CD4-positive, alpha-beta T cell treated with Interleukin-6 for 4 hours (primary cell): ENCODE measurements at places on chromosomes 1 and 21.

- peak; percentile 32 for DNase-seq
Measured at GRCh38 chr1:168520052-168520751, 23.6 kb downstream of the XCL2 start.

GRCh38 chr1:54260810-54261209, 60.8 kb downstream of the MRPL37 start:
- DNase-seq, result no peak

- no peak for DNase-seq
Measured at GRCh38 chr1:17091252-17091651, 28.0 kb downstream of the PADI2 start.

DNA sequence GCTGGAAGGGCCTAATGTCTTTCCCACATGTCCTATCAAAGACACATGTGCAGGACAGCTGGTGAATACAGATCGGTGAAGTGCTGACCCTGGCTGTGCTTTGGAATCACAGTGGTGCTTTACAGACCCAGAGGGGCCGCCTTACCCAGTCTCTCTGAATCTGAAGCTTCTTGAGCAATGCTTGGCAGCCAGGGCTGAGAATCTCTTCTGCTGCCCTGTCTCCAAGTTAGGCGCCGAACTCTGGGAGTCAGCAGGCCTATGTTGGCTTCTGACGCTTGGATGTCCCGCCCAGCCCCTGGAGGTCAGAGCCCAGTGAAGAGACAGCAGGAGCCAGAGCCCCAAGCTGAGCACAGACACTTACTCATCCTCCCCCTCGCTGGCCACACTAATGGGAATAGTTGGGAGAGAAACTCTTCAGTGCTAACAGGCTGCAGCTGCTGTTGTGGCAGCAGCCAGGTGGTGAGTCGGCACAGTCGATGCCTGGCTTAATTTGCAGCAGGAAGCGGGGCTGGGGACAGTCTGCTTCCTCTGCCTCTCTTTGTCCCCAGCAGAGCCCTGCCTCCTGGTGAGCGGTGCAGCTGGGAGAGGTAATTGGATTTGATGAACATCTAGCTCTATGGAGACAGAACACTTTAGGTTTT, 68.1 kb downstream of the URB2 start:
- DNase-seq, result no peak

DNA sequence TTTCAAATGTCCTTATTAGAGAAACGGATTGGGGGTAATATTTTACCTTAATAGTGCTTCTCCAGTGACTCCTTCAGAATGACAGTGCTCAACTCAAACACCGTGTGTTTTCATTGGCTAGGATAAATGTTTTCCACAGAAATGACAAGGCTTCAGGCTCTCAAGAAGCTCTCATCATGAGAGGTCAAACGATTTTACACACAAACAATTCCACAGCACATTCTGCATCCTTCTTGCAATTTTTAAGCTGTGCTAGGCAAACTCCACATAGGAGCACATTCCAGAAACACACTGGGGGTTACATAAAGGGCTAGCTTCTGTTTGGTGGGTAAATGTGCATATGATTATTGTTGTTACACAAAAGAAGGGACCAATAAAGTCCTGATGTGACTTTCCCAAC, 75.5 kb upstream of the IPO9 start:
- DNase-seq, result no peak

DNA sequence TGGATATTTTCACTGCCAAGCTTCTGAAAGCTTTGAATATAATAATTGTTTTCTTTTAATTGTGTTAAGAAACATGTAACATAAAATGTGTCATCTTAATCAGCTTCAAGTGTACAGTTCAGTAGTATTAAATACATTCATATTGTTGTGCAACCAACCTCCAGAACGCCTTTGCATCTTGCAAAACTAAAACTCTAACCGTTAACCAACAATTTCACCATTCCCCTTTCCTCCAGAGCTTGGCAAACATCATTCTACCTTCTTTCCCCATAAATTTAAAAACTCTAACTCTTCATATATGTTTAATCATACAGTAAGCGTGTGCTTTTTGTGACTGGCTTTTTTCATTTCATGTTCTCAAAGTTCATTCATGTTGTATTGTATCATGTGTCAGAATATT, 2.1 kb downstream of the MNDA start:
- no peak for DNase-seq

DNA sequence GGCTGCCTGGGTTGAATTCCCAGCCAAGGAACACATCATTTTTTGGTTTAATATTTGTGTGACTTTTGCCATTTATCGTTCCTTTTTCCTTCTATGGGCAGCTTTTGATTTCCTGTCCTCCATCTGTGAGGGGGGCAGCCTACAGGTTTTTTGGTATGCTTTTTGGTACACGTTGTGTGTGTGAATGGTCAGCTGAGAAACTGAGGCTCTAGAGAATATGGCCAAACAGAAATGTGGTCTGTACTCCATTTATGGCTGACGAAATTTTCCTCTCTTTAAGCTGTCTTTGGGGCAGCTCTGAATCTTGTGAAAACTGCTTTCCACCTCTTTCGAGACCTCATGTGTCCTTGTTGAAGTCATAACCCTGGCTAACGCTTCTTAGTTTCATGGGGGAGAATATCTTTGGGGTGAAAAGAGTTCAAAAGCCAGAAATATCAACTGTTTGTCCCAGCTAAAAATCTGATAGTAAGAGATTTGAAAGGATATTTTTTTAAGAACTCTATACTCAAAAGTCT, 26.6 kb downstream of the NRDC start:
- no peak for DNase-seq

- DNase-seq, result no peak
Measured at GRCh38 chr21:44364151-44365053, 11.0 kb downstream of the TRPM2 start.

DNA sequence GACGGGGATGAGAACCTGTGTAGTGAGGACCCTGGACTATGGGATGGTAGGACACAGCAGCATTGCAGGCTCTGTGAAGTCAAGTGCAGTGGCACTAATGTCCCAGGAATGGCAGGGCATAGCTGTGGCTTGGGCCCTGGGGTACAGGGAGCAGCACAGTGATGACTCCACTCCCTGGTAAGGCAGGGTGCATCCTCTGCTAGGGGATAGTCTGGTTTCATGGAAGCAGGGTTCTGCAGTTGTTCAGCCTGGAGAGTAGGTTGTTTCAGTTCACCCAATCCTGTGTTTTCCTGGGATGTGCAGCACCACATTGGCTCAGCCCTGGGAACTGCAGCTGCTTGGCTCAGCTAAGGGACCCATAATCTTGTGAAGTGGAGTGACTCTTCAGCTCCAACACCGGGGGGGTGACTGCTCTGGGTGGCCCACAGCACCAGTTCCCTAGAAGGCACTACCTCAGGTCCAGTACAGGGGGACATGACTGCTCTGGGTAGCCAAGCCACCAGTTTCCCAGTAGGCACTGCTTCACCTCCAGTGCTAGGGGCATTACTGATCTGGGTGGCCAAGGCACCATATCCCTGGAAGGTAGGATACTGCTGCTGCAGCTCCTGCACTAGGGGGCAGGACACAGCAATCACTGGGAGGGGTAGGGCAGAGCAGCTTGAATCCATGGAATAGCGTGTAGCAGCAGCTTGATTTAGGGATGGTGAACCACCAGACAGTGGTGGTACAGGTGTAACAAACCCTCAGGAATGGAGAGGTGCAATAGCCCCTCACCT, 15.3 kb upstream of the C1orf185 start:
- no peak for DNase-seq

GRCh38 chr1:117661027-117661426, 55.2 kb downstream of the TENT5C start:
- peak; percentile 46 for DNase-seq

DNA sequence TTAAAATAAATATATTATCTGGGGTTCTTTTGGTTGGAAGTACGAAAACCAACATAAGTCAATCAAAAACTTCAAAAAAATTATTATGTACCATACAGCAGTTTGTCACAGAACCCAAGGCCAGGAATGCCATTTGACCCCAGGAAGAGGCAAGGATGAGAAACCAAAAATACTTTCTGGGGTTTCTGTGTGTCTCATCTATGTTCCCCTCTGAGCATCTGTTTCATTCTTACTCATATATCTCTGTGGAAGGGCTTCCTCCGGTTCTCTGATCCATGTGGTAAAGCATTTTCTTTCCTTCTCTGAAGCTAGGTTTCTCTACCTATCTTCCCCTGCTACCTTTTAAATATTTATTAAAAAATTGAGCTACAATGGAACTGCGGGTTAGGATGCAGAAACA, 9.8 kb upstream of the FCRL1 start:
- DNase-seq, result no peak

- DNase-seq, result peak; percentile 42
Measured at GRCh38 chr1:83998498-83999315, at the start of gene TTLL7. TTLL7 (minus strand) TSS chr1:83999132; CDS start chr1:83952211, 46,921 bp downstream.
